Dermis blood vessel endothelial cell (primary cell): ENCODE measurements at places on chromosomes 1 and 21. TPM values are rescaled to one million over a fixed set of nuclear protein-coding genes. Genes with fewer than 3 reads are reported as not detected.

DNA sequence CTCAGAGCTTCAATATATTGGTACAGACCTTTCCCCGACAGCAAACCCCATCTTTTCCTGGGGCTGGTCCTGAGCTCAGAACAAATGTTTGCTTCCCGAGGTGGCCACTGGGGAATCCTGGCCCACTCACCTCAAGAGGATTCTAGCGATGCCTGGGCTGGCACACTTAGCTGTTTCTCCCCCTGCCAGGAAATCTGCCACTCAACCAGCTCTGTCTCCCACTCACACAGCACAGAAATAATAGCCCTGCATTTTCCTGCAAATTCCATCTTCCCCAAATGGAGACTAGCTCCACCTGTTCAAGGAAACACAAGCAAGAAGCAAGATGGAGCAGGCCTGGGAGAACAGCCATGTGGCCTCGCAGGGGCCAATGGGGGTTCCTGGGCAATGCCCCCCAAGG is 21.1 kb downstream of the KCNN3 start:
- no peak for DNase-seq

GRCh38 chr1:4494558-4494957 is 159.9 kb upstream of the AJAP1 start:
- no peak for DNase-seq

DNA sequence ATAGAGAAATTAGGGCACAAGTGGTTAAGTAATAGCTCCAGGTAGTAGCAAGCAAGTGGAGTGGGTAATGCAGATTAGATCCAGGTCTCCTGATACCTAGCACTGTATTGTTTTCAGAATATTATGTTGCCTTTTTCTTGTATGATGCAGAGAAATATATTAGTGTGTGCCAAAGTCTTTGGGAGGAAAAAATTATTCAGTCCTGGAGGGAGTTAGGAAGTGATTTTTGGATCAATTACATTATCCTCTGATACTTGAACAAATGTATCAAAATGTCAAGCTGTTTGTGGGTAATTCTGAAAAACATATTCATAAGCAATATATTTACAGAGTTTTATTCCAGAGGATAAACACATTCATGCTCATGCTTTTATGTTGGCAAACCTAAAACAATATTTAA is 28.8 kb downstream of the TSEN15 start:
- no peak for DNase-seq

- no peak for DNase-seq
These were observed 201.2 kb upstream of the L1TD1 start for GRCh38 chr1:61993331-61993961.

MYBPHL gene
- not detected in 2 replicates for total RNA-seq

AADACL4 gene
- total RNA-seq, result not detected in 2 replicates

GRCh38 chr1:47569681-47570470 is 132.0 kb downstream of the FOXD2 start:
- DNase-seq, result peak; percentile 90

- DNase-seq, result no peak
These were observed 1126.6 kb downstream of the BRINP3 start for GRCh38 chr1:189350983-189351616.

GRCh38 chr1:150259758-150260669 is 2.4 kb downstream of the CA14 start:
- DNase-seq, result no peak

DLGAP3 gene
- total RNA-seq, result under 0.01 TPM in 1 of 2 replicates, not detected in the other

UMODL1 gene
- not detected in 2 replicates for total RNA-seq

MPL gene
- 0.09 TPM in 1 of 2 replicates, not detected in the other for total RNA-seq

DNA sequence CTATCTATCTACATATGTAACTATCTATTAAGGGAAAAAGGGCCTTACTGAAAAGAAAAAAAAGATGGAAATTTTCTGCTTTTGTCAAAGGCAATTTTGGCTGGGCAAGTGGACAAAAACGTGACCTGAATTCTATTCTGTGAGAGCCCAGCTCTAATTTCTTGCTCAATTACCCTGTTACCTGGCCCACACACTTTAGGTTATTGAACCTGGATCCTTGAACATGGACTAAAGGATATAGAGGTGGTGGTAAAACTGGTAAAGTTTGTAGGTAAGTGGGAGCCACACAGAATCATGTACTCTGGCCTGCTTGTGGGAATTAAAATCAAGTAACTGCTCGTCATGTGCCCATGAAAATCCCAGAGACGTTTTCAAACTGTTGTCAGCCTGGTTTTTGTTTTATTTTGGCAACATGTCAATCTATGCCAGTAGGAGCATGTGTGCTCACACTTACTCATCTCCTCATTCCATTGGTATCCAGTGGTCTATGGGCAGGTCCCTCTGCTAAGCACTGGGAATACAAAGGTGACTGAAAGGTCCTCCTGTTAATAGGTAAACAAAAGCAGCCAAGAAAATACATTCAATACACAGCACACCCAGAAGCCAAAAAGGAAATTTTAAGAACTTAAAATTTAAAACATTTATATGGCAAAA is 113.7 kb upstream of the WARS2 start:
- DNase-seq, result no peak

GRCh38 chr1:219712506-219712905 is 99.6 kb upstream of the ZC3H11B start:
- no peak for DNase-seq

- no peak for DNase-seq
These were observed 16.1 kb downstream of the F5 start for GRCh38 chr1:169570172-169570574.

- no peak for DNase-seq
These were observed 15.5 kb downstream of the LRIF1 start for GRCh38 chr1:110948038-110948810.

DNA sequence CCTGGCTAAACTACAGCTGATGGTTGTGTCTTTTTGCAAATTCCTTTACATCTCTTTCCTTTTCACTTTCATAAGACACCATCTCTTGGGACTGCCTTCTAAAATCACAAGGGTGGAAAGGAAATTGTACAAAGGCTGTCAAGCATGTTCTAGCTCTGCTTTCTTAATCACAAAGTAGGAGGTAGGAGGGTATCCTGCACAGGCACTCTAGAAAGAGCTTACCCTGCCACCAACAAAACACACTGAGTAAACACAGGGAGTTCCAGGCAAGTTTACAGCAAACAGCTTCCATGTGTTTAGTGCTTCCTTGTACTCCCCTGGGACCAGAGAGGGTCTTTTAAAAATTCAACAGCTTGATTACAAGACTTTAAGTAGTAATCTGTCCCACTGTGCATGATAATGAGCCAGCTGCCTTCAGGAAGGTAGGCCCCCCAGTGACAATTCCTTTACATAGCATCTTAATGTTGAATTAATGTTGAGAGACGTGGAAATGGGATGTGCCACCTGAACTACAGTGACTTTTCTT is 2.4 kb downstream of the PLPP3 start:
- peak; percentile 74 for DNase-seq

- DNase-seq, result no peak
These were observed 975.0 kb upstream of the NCAM2 start for GRCh38 chr21:20023193-20023592.

- DNase-seq, result no peak
These were observed 125.1 kb upstream of the MAGI3 start for GRCh38 chr1:113265196-113265595.

DAB1 gene
- total RNA-seq, result not detected in 2 replicates
